ENCODE measurements at places on chromosomes 4 and X. TPM values are rescaled to one million over a fixed set of nuclear protein-coding genes. Genes with fewer than 3 reads are reported as not detected.

DNA sequence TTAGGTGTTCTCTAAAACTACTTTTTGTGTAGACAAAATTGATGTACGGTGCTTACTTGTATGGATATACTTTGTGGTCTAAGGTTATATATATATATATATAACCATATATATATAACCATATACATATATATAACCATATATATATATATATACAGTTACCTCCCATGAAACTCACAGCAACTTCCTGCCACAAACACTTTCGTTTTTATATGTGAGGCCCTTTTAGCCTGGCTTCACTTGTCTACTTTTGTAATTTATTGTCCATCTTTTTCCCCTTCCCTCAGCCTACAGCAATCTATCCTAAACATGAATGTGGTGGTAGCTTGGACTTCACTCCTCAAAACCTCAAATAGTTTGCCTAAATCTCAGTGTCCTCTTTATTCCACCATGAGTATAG lies 72.8 kb upstream of the NPFFR2 start:
- no peak for DNase-seq

DNA sequence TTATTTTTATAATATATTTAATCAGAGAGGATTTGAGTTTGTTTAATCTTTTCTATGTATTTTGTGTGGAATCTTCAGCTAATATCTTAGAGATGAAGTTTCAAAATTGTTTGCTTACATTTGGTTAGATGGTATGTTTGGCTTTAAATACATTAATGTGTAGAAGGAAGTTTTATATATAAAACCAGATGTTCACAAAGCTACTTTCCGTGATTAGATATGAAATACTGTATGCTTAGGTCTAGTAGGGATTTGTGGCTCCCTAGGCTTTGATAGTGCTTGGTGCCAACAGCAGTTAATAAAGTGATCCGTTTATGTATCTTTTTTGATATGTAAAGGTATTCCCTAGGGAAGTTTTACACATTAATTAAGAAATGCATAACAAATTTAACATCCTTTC lies 223.0 kb downstream of the ARHGAP10 start:
- no peak for DNase-seq

- DNase-seq = no peak
Observed at GRCh38 chr4:98606894-98607293, 51.5 kb downstream of the TSPAN5 start.

DNA sequence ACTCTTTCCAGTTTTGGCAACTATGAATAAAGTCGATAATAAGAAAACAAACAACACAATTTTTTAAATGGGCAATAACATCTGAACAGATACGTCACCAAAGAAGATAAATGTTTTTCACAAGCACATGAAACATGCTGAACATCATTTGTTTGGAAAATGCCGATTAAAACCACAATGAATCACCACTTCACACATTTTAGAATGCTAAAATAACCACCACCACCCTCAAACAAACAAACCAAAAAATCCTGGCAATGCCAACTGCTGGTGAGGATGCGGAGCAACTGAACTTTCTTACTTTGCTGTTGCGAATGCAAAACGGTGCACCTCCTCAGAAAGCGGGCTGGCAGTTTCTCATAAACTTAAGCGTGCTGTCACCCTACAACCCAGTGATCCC lies 115.9 kb downstream of the NSUN7 start:
- no peak for DNase-seq

Gene PLAC1
- 0.53 TPM for total RNA-seq

Gene TNMD
- total RNA-seq = 0.97 TPM

DNA sequence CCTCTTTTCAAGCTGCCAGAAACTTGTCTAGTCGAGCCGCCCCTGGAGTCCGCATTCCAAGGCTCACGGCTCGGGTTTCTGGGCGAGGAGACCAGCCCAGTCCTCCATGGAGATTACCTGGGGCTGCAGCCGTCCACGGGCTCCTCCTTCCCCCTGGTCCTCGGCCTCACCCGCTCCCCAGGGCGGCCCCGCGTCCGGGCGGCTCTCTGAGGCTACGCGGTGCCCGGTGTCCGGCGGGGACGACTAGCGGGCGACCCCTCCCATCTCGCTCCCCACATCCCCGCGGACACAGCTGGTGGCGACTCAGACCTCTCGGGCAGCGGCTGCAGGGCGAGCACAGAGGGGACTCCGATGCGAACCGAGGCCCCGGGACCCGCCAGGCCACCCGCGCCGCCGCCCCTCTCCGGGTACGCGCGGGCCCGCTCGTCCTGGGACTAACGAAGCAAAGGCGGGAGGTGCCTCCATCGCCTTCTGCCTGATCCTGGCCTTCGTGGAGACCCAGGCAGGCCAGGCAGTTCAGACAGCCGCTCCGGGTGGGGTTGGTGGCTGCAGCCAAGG lies 159.4 kb downstream of the TRAM1L1 start:
- peak; percentile 78 for DNase-seq

DNA sequence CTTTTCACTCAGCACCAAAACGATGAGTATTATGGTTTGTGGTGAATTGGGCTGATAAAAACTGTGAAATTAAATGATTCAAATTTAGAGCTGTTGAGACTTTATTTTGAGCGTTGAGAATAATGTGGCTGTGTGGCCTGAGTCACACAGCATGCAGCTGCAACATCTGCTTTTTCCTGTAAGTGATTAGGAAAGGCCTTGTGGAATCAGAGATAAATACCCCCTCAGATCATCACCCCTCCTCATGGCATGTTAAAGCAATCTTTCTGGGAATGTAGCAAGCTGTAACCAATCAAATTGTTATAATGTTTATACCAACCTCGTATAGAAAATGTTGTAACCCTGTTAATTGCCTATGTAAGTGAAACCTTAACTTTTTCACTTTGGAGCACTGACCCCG lies 90.0 kb upstream of the GRPR start:
- DNase-seq = no peak

DNA sequence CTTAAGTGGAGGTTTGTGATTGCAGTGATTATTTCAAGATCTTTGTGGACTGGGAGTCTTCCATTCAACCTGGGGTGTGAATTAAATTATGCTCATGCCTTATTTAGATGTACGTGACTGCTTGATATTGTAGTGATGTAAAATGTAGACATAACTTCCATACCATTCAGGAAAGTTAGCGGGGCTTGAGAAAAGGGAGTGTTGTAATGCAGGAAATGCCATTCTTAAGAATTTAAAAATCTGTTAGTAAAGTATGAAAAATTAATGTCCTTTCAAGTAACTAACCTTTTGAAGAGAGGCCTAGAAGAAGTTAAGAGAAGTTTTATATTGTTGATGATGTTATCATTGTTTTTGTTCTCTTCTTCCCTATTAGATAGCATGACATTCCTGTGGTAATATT lies 318.2 kb downstream of the CCSER1 start:
- no peak for DNase-seq

DNA sequence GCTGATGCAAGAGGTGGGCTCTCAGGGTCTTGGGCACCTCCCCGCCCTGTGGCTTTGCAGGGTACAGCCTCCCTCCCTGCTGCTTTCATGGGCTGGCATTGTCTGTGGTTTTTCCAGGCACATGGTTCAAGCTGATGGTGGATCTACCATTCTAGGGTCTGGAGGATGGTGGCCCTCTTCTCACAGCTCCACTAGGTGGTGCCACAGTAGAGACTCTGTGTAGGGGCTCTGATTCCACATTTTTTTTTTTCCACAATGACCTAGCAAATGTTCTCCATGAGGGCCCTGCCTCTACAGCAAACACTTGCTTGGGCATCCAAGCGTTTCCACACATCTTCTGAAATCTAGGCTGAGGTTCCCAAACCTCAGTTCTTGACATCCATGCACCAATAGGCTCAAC lies 657.9 kb upstream of the CT83 start:
- DNase-seq = no peak

Gene NXF2B
- not detected for total RNA-seq

DNA sequence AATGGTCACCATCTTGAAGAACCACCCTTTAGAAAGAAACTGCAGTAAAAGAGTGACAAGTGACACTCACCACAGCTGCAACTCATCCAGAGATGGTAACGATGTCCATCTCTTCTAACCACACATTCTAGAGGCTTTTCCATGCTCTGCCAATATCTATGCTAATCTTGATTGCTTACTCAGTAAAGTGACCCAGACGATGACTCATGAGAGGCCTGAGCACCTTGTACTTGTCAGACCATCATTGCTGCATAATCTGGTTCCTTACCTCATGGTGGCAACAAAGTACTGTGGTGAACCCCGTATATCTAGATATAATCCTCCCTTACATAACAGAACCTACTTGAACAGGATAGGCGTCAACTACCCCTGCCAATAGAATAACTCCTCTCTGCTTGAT lies 75.6 kb downstream of the CCNG2 start:
- DNase-seq = no peak

Gene BEND2
- not detected for total RNA-seq

- no peak for DNase-seq
Observed at GRCh38 chrX:41621222-41621723, 67.5 kb upstream of the GPR34 start.

DNA sequence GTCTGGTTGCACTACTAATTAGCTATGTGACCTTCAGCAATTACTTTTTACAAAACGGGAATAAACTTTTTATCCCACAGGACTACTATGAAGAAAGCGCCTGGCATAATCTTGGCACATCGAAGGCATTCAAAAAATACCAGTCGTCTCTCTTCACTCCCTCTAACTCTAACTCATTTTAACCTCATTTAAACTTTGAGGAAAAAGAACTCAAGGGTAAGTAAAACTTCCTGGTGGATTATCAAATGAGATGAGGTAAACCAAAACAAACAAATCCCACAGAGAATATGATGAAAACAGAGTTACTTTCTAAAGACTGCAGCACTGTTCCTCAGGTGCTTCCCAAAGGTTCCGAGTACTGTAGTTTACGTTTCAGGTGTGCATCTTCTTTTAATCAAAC lies 66.9 kb downstream of the SH3RF1 start:
- no peak for DNase-seq

- no peak for DNase-seq
Observed at GRCh38 chr4:2827071-2827873, 16.4 kb upstream of the ADD1 start.

DNA sequence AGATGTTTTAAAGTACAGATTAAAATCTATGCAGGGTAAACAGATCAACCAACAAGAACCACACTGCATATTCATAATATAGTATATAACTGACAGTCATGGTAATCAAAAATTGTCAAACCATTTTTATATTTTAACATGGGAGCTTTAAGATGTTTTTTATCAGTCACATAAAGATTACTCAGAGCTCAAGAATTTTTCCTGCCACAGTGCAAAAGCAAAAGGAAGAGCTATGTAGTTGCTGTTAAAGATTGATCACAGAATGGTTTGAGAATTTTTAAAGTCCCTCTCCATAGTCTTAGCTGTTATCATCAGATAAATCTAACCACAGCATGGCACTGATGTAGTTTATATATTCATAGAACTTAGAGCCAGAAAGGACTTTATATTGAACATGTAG lies 8.5 kb downstream of the RAB9B start:
- no peak for DNase-seq

DNA sequence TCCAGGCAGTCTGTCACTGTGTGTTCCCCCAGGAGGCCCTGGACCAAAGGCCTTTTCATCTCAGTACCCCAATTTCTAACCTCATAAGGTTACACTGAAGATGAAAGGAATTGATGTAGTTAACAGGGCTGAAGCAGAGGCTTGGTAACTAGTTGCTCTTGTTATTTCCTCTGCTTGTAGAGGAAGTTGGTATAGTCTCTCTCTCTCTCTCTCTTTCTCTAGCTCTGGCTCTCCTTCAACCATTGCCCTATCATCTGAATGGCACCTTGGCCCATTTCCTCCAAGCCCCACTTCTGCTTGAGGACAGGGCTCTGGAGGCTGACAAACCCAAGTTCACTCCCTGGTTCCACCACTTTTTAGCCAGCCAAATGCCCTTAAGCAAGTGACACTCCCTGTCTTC lies 96.1 kb downstream of the MAMLD1 start:
- no peak for DNase-seq

DNA sequence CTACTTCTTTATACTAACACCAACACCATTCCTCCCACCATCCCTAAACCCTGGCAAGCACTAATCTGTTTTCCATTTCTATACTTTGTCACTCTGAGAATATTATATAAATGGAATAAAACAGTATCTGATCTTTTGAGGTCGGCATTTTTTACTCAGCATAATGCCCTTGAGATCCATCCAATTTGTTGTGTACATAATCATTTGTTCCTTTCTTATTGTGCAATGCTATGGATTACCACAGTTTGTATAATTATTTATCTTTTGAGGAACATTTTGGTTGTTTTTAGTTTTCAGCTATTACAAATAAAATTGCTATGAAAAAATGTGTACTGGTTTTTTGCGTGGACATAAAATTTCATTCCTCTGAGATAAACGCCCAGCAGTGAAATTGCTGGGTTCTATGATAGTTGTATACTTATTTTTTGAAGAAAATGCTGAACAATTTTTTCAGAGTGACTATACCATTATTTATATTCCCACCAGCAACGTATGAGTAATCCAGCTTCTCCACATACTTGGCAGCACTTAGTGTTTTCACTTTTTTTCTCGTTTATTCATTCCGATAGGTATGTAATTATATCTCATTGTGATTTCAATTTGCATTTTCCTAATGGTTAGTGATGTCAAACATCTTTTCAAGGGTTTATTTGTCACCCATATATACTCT lies 154.3 kb upstream of the DCAF8L1 start:
- DNase-seq = no peak

Gene STIM2
- 24.8 TPM for total RNA-seq

DNA sequence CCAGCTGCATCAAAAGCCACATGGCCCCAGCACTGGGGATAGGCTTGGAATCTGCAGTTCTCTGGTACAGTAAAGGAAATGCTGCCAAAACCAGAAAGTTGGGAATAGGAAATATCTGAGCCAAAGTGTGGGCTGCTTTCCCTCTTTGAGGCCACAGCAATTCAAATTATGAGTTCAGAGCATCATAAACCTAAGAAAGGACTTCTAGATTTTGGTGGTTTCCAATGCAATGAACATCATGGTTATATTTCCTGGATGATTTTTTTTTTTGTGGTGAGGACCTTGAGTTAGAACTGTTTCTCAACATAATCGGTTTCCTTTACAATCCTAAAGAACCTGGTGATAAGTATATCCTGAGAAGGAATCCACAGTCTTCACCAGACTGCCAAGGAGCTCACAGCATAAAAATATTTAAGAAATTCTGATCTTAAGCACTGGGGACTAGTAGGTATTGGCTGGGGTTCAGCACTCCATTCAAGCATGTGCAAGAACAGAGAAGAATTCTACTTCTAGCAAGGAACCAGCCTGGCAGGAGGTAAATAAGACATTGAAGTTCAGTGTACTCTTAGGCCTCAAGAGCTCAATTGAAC lies 29.8 kb upstream of the ARHGAP24 start:
- DNase-seq = no peak

GRCh38 chr4:176034499-176034898 lies 31.1 kb upstream of the WDR17 start:
- peak; percentile 21 for DNase-seq

DNA sequence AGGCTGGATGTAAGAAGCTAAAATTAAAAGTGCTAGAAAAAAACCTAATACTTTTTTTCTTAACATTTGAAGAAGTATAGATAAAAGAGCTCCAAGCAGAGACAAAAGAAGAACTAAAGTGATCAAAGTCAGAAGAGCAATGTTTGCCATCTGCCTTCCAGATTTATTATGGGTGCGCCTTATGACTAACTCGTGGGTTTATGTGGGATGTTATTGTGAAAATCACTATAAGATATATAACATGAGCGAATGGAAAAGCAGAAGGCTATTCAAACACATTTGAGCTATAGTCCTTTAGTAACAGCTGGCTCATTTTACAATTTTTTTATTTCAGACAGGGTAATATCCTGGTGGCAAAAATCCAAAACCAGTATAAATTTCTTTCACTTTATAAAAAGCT lies 1040.7 kb downstream of the RAPGEF2 start:
- DNase-seq = no peak
